ENCODE measurements at places on chromosomes 16 and 17.

DNA sequence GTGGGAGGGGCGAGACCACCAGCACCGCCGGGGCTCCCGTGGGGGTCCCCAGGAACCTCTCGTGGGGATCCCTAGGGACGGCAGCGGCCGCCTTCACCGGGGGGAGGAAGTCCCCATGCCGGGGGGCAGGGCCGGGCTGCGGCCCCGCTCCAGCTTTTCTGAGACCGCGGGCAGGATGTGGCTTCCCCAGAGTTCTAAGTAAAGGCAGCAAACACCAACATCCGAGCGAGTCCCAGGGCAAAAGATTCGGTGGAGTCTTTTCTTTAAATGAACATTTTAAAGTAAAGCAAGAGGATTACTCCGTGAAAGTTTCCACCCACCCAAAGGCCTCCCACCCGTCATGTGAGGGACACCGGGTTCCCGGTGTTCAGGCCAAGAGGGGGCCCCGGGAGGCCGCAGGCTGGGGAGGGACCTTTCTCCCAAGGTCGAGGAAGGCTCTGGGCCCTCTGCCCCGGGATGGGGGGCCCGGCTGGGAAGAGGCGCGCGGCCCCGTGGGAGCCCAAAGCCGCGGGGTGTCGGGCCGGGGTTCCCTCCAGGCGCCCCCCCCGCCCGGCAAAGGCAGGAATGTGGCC is 137.2 kb upstream of the RPH3AL start:
- DNase-seq: peak; percentile 37

DNA sequence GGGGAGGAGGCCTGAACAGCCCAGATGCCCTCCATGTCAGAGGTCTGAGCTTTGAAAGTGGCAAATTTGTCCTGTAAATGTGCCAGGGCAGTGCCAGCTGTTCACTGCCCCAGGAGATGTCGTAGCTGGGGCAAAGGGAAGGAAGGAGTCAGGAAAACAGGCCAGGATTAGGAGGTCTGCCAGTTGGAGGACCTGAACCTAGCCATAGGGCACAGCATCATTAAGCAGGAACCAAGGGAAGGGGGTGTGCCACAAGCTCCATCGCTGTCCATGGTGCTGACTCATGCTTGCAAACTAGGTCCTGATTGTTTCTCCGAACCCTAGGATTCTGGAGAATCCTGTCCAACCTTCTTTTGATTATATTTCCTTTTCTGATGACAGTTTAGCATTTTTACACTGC is 124.2 kb downstream of the TMEM132E start:
- DNase-seq: no peak

DNA sequence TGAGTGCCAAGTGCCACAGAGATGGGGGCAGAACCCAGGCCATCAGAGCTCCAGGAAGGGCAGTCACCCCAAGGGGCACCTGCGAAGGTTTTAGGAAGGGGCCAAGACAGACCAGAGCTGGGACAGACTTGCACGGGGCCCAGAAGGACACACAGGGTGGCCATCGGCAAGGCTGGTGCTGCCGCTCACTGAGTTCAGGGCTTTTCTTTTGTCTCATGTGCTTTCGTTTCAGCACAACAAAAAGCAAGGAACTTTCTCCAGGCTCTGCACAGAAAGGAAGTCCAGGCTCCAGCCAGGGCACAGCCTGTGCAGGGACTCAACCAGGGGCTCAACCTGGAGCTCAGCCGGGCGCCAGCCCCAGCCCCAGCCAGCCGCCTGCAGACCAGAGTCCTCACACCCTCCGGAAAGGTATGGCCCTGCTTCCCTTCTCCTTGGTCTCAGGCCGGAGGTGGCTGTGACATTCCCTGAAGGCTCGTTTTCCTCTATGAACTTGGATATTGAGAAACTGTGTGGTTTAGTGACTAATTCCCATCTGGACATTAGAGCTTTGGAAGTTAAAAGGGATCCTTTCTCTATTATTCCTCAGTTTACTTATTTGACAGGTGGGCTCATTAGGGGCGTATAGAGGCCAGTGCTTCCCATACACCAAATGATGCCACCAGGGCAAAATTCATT is 37.9 kb downstream of the ELAC2 start:
- DNase-seq: no peak

DNA sequence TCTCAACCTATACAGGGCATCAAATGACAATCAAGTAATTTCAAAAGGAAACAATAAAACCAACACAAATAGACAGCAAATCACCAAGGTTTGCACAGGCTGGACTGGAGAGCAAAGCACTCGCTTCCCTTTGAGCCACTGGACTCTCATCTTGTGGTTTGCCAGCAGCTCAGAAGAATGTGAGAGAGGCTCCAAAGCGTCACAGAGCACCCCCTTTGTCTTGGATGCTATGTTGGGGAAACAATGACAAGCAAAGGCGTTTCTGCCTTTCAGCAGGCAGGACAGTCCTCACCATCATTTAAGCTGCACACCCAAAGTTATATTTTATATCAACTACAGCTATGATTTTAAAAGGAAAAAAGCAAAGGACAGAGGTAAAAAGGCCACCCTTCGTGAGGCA is 13.2 kb downstream of the SLC6A4 start:
- no peak for DNase-seq

DNA sequence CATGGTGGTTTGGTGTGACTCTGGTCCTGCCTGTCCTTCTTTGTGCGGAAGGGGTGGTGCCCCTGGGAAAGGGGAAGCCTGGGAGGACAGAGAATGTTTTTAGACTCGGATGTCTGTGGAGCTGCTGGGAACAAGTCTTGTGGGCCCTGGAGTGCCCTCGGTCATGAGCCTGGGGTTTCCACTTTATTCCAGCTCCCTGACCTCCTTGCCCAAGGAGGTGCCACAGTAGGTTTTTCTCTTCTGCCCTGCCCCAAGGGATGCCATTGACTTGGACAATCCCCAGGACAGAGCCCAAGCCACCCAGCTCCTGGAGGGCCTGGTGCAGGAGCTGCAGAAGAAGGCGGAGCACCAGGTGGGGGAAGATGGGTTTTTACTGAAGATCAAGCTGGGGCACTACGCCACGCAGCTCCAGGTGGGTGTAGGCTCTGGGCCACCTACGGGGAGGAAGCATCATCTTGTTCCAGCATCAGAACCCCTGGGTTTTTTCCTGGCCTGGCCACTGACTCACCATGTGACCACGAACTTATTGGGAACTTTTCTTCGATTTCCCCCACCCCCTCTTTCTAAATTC is 1.4 kb downstream of the STAT5A start:
- no peak for DNase-seq

DNA sequence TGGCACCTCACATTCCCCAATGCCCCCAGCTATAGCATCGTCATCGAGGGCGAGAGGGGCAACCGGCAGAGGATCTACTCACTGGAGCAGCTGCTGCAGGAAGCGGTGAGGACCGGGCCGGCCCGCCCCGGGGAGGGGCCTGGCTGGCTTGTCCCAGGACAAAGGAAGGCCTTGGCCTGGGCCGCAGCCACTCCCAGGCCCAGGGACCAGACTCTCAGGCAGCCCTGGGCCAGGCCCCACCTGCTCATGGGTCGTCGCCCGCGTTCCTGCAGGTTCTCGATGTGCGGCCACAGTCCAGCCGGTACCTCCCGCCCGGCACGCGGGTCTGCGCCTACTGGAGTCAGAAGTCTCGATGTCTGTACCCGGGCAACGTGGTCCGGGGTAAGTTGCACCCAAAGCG is 53.4 kb downstream of the ACTG1 start:
- no peak for DNase-seq
